ENCODE measurements at places on chromosomes 2 and 18.

GRCh38 chr18:37544217-37544616 lies 21.4 kb downstream of the CELF4 start:
- DNase-seq, result no peak

- no peak for DNase-seq
Measured at GRCh38 chr2:200615247-200615646, 29.4 kb downstream of the AOX1 start.

DNA sequence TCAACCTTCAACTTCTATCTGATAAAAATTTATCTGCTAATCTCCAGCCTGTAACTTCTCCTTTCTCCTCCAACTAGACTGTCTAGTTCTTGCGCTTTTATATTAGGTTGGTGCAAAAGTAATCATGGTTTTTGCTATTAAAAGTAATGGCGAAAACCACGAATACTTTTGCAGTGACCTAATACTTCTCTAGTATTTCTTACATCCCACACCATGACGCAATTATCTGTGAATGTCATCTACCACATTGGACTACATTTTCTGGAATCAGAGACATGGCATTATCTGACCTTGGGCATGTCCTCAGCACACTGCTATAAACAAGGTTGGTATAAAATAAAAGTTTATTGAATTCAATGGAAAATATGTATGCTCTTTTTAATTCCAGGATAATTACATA lies 370.2 kb upstream of the LYPD1 start:
- DNase-seq, result no peak

DNA sequence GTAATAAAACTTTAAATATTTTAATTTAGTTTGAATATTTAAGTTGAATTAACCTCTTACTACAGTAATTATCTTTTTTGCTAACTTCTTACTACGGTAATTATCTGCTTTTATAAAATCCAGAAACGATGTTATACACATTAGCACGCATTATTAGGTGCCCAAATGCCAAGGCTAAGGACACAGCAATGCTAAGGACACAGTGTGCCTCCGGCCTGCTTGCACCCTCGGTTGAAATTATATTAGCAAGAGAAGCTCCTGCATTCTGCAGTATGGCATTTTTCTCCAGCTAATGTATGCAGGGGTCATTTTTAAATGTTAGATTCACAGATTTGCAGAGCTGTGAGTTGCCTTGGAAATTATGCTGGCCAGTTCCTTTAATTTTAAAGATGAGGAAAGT lies 220.0 kb downstream of the NEDD4L start:
- DNase-seq, result no peak

DNA sequence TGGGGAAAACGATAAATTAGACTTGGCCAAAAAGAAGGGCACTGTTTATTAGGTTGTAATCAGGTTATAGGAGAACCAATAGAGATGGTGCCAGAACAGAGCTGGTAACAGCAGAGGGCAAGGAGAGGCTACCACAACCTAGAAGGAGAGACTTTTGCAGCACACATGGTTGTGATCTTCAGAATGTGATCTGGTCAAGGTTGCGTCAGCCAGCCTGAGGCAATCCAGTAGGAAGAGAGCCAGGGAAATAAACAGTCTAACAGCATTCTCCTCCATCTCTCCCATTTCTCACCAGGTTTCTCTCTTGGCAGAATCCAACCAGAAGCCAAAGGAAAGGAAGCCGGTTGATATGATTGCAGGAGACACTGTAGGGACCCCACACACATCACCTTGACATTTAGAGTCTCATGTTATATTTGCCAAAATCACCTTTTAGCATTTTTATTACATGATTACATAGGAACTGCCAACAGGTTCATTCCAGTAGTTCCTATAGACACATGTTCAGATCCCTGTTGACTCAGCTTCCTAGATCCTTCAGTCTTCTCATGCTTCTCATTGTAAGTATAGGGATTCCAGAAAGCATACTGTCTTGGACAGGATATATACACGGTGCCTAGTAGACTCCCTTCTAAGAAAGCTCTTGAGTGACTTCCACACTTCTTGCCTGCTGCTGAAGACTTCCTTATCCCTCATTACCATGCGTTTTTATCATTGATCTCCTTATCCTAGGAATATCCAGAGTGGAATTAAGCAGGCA lies 17.6 kb upstream of the SPATS2L start:
- no peak for DNase-seq

DNA sequence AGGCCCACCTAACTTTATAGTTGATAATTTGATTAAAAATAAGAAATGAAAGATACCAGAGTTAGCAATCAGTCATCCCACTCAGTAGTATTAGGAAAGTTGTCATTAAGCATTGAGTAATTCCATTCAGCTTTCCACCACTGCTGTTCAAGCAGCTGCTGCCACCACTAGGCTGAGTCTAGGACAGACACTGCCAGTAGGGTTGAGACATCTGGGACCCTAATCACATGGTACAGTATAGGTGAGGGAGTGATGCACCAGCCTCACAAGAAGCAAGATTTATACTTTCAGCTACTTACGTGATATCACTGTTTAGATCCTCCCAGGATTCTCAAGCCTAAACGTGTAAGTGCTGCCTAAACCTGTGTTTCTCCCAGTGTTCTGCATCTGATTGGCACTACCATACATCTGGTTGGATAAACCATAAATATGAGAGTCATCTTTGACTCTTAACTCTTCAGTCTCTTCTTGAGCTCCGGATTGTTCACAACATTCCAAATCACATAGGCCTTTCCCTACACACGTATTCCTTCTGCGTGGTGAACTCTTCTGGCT lies 3.2 kb downstream of the UBXN4 start:
- no peak for DNase-seq

DNA sequence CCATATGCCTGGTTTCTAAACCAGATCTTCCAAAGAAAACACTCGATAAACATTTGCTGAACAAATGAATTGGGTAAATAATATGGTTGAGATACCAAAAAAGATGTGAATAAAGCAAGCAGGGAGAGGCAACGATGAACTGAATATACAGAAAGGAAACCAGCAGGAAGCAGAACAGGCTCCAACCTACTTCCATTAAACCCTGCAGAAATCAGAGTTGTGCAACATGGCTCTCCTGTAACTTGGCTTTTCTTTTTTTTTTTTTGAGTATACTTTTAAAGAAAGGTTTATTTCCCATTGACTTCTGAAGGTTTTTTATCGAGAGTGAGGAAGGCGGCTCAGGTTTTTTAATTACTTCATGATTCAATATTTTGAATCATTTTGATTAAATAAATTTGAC lies 23.5 kb downstream of the ITSN2 start:
- DNase-seq, result no peak

DNA sequence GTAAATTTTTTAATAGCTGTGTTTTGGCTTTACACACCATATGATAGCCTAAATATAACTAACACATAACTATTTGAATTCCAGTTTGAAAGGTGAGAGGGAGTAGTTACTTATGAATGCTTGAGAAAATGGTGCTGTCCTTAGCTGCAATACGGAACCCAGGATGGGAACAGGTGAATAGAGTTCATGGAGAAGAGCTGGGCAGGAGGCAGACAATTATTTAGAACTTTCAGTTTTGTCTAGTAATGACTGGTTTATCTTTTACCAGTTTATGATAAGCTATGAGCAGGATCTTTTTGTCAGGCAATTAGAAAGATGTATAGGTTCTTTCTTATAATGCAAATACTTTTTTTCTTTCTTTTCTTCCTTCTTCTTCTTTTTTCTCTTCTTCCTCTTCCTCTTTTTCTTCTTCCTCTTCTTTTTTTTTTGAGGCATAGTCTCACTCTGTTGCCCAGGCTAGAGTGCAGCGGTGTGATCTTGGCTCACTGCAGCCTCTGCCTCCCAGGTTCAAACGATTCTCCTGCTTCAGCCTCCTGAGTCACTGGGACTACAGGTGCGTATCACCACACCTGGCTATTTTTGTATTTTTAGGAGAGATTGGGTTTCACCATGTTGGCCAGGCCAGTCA lies 25.9 kb downstream of the UBR3 start:
- no peak for DNase-seq

DNA sequence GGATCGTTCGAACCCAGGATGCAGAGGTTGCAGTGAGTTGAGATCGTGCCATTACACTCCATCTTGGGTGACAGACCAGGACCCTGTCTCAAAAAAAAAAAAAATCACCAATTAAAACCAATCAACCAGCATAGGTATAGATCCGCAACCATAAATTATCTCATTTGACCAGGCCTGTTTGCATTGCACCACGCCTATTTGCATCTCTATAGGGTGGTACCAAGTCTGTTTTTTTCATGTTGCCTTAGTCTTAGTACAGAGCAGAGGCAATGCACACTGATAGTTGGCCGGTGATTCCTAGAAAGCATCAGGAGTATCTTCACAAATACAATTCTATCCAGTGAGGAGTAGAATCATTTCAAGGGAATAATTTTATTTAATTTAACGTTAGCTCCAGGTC lies 9.3 kb upstream of the NPC1 start:
- no peak for DNase-seq
